ENCODE measurements at places on chromosomes 2 and 18. TPM values are rescaled to one million over a fixed set of nuclear protein-coding genes. Genes with fewer than 3 reads are reported as not detected.

ITGB6 gene
- total RNA-seq: under 0.01 TPM

ABCG5 gene
- total RNA-seq: not detected

C1QL2 gene
- 0.41 TPM for total RNA-seq

L3MBTL4 gene
- total RNA-seq: 34.2 TPM

CDCA7 gene
- total RNA-seq: 14.3 TPM

ZSWIM2 gene
- total RNA-seq: 0.41 TPM

SPOPL gene
- 24.1 TPM for total RNA-seq

GPBAR1 gene
- total RNA-seq: not detected

DGUOK gene
- 51.0 TPM for total RNA-seq

ABCG8 gene
- total RNA-seq: 0.41 TPM

MTA3 gene
- 30.6 TPM for total RNA-seq

RIT2 gene
- 29.3 TPM for total RNA-seq

CCDC68 gene
- total RNA-seq: 1.2 TPM

SERPINB4 gene
- total RNA-seq: not detected

TRPM8 gene
- total RNA-seq: 0.41 TPM

EMILIN1 gene
- 4.1 TPM for total RNA-seq

NR4A2 gene
- 15.1 TPM for total RNA-seq

STK16 gene
- 12.2 TPM for total RNA-seq

MOGAT1 gene
- not detected for total RNA-seq

THAP4 gene
- 23.6 TPM for total RNA-seq

IGFBP5 gene
- total RNA-seq: 26.1 TPM

NOL4 gene
- 140 TPM for total RNA-seq

AQP12A gene
- not detected for total RNA-seq

EDAR gene
- total RNA-seq: under 0.01 TPM

SPP2 gene
- not detected for total RNA-seq

IL36RN gene
- total RNA-seq: not detected

TMEM247 gene
- not detected for total RNA-seq

IL1B gene
- 0.41 TPM for total RNA-seq

PTMA gene
- 958 TPM for total RNA-seq

KCNE4 gene
- 2.4 TPM for total RNA-seq

POTEI gene
- total RNA-seq: under 0.01 TPM

UGT1A1 gene
- total RNA-seq: not detected

ERFE gene
- 0.82 TPM for total RNA-seq

TXNDC2 gene
- total RNA-seq: not detected

REG3G gene
- total RNA-seq: not detected

RSAD2 gene
- 3.3 TPM for total RNA-seq

FBXO41 gene
- 20.0 TPM for total RNA-seq

DDX1 gene
- 114 TPM for total RNA-seq

SKA1 gene
- 2.0 TPM for total RNA-seq

NOSTRIN gene
- 2.9 TPM for total RNA-seq

RTP5 gene
- 2.4 TPM for total RNA-seq

MYO3B gene
- total RNA-seq: 0.41 TPM

FBXO15 gene
- total RNA-seq: 4.1 TPM

LYG2 gene
- not detected for total RNA-seq

CCBE1 gene
- total RNA-seq: 32.6 TPM
